ENCODE measurements at places on chromosomes 7 and 10. TPM values are rescaled to one million over a fixed set of nuclear protein-coding genes. Genes with fewer than 3 reads are reported as not detected.

GRCh38 chr7:100572949-100573675 lies 588 bp downstream of the SAP25 start:
- DNase-seq, result no peak

DNA sequence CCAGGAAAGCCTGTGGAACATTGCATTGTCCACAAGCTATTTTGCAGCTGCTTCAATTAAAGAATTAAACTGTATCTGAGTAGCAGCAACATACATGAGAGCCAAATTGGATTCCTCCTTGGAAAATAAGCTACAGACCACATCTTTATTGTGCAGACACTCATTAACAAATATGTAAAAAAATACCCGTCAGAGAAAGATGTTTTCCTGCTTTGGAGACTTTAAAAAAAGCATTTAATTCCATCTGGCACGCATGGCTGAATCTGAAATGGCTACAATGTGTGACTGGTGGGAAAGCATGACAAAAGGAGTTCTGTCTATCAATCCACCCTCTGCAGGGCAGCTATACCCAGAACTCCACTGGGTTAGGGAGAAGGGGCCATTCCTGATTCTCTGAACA lies 73.1 kb upstream of the HPS1 start:
- DNase-seq, result no peak

GRCh38 chr10:55627501-55628051 lies 733.5 kb downstream of the ZWINT start:
- peak; percentile 42 for DNase-seq

The BET1 gene
- total RNA-seq, result 56.3 TPM

The TMEM72 gene
- 2.2 TPM for total RNA-seq

The TSPAN15 gene
- 48.9 TPM for total RNA-seq

DNA sequence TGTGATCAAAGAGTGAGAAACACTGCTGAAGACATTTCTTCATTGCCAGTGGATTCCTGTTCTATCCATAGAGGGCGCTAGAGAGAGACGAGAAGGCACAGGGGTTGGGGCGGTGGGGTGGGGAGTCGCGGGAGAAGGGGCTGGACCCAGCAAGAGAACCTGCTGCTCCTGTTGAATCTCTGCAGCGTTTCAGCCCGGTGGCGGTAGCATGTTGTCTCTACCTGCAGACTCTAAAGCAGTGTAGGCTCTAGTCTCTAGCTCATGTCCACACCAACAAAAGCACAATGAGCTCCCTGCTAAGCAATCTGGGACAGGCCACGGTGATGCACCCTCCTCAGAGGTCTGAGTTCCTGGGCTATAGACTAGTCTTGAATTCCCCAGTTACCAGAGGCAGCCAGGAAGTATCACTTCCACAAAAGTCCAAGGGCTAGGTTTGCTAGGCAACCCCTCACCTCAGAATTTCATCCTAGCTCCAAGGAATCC lies 167.7 kb downstream of the DGKB start:
- DNase-seq, result no peak

The MPLKIP gene
- 5.3 TPM for total RNA-seq

- DNase-seq, result no peak
These were observed 42.8 kb upstream of the SEPHS1 start for GRCh38 chr10:13390604-13391522.

The CPXM2 gene
- total RNA-seq, result 122 TPM

The PON1 gene
- total RNA-seq, result 0.24 TPM

- no peak for DNase-seq
These were observed 44.7 kb upstream of the PDZD8 start for GRCh38 chr10:117419921-117420320.

DNA sequence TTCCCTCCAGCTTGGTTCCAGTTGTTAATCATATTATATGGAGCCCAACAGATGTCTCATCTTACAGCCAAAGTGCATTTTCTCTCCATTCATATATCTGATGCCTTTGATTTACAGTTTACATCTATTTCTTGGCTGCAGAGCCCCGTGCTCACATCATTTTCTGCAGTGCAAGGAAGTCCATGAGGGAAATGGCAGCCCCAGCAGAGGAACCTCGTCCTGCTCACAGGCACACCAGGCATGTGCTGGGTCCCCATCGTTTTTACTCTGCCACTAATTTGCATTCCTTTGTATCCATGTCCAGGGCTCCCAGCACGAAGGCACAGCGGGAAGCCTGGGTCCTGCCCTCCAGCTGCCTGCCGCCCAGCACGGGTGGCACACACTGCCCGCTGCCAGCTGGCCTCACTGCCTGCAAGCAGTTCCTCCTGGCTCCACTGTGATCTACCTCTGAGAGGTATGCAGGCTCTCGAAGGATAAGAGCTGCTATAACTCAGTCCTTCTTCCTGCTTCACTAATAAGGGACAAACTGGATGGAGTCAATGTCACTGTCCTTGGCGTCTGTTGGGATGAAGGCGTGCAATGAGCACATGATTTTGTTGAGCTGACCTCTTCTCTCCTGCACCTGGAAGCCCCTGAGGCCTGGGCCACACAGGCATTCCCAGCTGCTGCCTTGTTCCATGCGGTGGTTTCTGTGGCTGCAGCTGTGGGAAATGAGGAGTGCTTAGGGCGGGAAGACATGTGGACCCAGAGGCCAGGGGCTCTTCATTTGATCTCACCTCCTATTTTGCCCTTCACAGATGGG lies 583.6 kb upstream of the MGMT start:
- no peak for DNase-seq

The SFTPD gene
- not detected for total RNA-seq

GRCh38 chr10:129877773-129878371 lies 86.2 kb downstream of the EBF3 start:
- DNase-seq, result no peak

- DNase-seq, result peak; percentile 50
These were observed 233.9 kb downstream of the FANK1 start for GRCh38 chr10:126130271-126130710.

The SLC13A1 gene
- total RNA-seq, result 0.48 TPM

GRCh38 chr7:71132127-71132376 lies at the start of gene GALNT17:
TSS of gene GALNT17 (plus strand) at chr7:71132144.
- no peak for DNase-seq

DNA sequence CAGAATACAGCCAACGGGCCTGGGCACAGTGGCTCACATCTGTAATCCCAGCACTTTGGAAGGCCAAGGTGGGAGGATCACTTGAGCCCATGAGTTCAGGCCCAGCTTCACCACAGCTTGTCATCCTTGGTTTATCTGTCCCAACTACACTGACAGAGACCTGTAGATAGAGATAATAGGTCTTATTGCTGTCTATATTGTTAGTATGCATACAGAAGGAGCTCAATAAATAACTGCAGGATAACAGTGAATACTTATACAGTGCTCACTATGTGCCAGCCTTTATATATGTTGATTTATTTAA lies 1.3 kb downstream of the CNPY4 start:
- DNase-seq, result no peak

The LRRTM3 gene
- total RNA-seq, result 6.5 TPM

- no peak for DNase-seq
These were observed 52.2 kb downstream of the LRGUK start for GRCh38 chr7:134179036-134180011.

- DNase-seq, result peak; percentile 59
These were observed at the start of gene PTPRE for GRCh38 chr10:127906548-127907377. TSS of gene PTPRE (plus strand) at chr10:127907103. CDS start at chr10:128040882, 133,779 bp downstream.

The TAC1 gene
- total RNA-seq, result 4.6 TPM

The HOGA1 gene
- 5.1 TPM for total RNA-seq

The SPAM1 gene
- total RNA-seq, result 1.2 TPM

The ADAM22 gene
- 5.5 TPM for total RNA-seq

The LANCL2 gene
- 25.3 TPM for total RNA-seq

The TDRD1 gene
- total RNA-seq, result 0.24 TPM

GRCh38 chr7:80403686-80404241 lies 108.1 kb downstream of the GNAT3 start:
- no peak for DNase-seq

- peak; percentile 27 for DNase-seq
These were observed at the start of gene CDH23 for GRCh38 chr10:71396711-71397295. TSS of gene CDH23 (plus strand) at chr10:71396920. CDS start at chr10:71439832, 42,912 bp downstream.

The RTKN2 gene
- 5.1 TPM for total RNA-seq

GRCh38 chr10:26890956-26891355 lies 30.2 kb upstream of the ABI1 start:
- peak; percentile 68 for DNase-seq

DNA sequence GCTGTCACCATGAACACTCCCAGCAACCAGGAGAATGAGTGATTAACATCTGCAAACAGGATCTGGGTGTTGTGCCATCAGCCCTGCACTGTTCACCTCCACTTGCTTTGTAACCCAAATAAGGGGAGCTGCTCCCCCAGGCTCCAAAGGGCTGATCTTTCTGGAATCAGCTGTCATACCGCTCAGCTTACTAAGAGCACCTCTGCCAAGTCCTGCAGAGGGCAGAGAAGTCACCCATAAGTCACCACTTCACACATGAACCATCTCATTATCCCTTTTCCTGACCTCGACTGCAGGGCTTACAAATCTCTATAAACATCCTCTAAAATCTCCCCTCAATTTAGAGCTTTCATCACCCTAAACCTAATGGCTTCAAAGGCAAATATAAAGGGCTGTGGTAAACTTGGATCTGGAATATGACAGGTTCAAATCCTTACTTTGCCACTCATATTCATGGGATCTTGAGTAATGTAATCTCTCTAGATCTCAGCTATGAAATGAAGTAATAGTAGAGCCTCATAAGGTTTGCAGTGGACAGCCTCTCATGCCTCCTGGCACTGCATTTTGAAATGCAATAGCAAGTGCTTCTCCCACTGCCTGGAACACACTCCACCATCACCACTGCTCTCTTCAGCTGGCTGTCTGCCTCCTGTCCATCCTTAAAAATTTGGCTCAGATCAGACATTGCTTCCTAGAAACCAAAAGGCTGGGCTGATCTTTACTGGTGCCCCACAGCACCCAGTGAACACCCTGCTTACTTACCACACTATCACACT lies 38.8 kb downstream of the ERLIN1 start:
- DNase-seq, result peak; percentile 56

The INHBA gene
- 172 TPM for total RNA-seq

DNA sequence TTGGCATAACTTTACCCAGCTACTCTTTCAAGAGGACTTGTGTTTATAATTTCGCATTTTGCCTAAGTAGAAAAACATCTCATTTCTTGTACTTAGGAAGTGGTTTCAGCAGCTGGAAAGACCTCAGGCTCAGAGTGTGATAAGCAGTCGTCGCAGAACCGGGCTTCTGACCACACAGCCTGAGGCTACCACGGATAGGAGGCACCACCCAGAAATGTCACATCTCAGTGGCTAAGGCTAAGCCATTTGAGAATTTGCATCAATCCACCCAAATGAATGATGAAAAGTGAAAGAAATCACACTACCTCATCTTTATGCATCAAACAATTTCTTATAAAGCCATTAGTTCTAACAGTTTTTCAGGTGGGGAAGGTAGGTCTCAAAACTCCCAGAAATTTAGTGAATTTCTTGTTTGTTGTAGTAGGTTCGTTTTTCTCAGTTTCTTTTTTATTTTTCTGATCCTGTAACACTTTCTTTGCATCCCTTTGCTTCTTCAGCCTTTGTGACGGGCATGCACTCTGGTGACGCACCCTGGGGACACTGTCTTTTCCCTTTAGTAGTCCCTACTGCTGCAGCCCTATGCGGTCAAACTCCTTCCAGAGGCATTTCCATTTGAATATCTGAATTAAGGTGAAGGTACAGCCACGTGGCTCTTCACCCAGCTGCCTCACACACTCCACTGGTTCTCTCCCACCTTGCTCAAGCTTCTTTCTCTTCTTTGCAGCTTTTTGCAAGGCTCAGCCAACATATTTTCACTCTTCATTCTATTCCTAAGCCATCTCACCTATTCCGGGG lies 68.5 kb downstream of the MAP3K8 start:
- no peak for DNase-seq

DNA sequence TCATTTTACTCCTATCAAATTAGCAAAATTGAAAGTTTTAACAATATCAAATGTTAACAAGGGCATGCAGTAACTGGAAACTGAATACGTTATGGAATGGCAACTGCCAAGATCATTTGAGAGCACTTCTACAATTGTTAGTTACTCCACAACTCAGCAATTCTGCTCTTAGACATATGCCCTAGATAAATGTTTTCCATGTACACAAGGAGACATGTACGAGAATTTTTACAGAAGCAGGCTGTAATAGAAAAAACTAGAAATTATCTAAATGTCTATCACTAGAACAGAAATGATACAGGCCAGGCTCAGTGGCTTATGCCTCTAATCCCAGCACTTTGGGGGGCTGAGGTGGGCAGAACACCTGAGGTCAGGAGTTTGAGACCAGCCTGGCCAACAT lies 7.0 kb downstream of the PSAP start:
- no peak for DNase-seq

- DNase-seq, result no peak
These were observed 251.8 kb downstream of the BMPER start for GRCh38 chr7:34157137-34157536.

DNA sequence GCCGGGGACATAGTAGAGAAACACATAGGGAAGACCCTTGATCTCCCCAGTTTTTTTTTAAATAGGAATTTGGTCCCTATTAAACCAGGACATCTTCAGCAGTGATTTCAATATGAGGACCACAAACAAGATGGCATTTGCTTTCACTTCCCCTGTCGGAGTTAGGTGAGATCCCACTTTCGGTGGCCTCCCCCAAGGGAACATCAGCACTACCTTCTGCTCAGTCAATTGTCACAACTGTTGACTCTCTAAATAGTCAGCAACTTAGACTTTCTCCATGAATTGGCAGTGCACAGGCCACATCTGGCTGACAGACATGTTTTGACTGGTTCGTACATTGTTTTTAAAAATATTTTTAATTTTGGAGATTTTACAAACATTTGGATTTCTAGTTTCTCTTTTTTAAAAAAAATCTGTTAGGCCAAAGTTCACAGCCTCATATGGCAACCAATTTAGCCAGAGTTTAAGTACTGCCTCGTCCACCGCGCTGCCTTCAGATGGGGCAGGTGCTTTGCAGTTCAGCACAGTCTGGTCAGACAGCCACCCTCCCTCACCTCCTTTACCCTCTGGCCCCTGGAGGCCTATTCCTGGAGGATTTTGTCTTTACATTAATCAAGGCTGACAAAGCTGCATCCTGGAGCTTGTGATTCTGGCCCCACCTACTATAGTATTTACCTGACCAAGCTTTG lies 139.2 kb upstream of the PRR15 start:
- no peak for DNase-seq

- DNase-seq, result no peak
These were observed 2.2 kb upstream of the DLX5 start for GRCh38 chr7:97026715-97027426.

DNA sequence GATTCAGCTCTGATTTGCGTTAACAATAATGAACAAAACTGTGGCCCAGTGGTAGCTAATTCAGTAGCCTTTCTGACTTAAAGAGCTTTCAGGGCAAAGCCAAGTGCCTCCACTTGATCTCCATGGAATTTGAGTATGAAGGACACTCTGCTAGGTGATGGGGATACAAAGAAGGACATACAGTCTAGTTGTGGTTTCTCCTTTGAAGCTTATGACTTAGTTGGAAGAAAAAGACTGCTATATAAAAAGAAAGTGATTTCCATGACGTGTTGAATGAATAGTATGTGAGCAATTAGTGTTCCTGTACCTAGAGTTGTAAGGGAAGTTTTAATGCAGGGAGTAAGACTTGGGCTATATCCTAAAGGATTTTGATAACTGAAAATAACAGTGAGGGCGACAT lies 8.3 kb downstream of the PDCD4 start:
- no peak for DNase-seq

GRCh38 chr7:76191783-76192240 lies 9.9 kb upstream of the SRRM3 start:
- no peak for DNase-seq

GRCh38 chr10:74194545-74194944 lies 43.5 kb downstream of the ADK start:
- no peak for DNase-seq

The ANKRD30A gene
- total RNA-seq, result 0.72 TPM

The AQP1 gene
- 121 TPM for total RNA-seq

GRCh38 chr10:31036209-31036608 lies 4.5 kb upstream of the ZNF438 start:
- DNase-seq, result no peak

The FAS gene
- total RNA-seq, result 108 TPM

- DNase-seq, result no peak
These were observed 528.7 kb upstream of the DPP6 start for GRCh38 chr7:153523320-153524015.

Measured in umbilical cord (tissue), 2 donors.